ENCODE measurements at places on chromosomes 13 and 19.

GRCh38 chr19:47315125-47315821 lies 5.6 kb downstream of the C5AR1 start:
- DNase-seq, result no peak

GRCh38 chr13:32391101-32391619 lies 36.8 kb downstream of the N4BP2L1 start:
- DNase-seq, result no peak

DNA sequence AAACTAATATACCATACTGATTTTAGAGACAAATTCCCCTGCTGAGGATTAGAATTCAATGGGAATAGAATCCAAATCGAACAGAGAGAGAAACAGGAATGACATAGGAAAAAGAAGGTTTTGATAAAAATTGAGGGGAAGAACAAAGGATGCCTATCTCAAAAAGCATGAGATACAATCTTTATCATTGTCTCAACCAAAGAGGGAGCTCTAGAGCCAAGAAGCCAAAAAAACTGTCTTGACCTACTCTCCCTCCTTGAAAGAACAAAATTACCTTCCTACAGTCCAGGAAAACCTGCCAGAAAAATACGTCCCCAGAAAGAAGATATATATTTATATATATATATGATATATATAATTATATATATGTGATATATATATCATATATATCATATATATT lies 39.2 kb upstream of the MIR17HG start:
- no peak for DNase-seq

GRCh38 chr19:42411581-42412178 lies 15.5 kb downstream of the LIPE start:
- DNase-seq, result no peak

DNA sequence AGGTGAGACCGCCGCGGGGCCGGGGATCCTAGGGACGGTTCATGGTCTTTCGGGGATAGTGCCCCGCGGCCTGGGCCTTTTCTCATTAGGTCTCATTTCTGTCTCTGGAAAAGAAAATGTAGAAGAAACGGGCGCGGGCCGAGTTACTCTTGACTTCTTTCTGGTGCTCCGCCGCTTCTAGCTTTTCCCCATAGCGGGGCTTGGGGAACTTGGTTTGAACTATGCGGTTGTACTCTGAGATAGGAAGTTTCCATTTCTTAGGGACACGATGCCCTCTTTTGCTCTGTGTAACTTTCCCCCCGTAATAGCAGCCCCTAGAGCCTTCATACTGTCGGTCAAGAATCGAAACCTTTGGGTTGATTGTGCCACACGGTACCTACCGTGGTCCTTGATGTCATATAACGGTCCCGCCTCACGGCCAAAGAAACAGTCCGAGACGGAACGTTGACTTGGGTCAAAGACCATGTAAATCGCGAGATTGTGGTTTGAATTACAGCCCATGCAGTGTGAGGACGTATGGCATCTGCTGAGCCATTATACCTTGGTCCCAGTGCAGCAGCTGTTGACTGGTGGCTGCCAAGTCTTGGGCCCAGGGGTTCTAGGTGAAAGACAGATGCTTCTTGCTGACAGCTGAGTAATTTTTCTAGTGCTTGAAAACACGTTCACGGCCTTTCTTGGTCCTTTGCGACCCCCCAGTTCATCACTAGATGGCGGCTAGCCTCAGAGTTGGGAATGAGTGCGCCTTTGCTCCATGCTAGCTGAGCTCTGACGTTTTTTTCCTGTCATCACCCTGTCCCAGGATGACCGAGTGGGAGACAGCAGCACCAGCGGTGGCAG lies 487 bp downstream of the RPS5 start:
- DNase-seq, result no peak

All from retina (tissue), 1 donor.